ENCODE measurements at places on chromosomes 16 and 17. TPM values are rescaled to one million over a fixed set of nuclear protein-coding genes. Genes with fewer than 3 reads are reported as not detected.
A peak's percentile ranks its signal among the peaks of the same experiment; 100 is the strongest.

DNA sequence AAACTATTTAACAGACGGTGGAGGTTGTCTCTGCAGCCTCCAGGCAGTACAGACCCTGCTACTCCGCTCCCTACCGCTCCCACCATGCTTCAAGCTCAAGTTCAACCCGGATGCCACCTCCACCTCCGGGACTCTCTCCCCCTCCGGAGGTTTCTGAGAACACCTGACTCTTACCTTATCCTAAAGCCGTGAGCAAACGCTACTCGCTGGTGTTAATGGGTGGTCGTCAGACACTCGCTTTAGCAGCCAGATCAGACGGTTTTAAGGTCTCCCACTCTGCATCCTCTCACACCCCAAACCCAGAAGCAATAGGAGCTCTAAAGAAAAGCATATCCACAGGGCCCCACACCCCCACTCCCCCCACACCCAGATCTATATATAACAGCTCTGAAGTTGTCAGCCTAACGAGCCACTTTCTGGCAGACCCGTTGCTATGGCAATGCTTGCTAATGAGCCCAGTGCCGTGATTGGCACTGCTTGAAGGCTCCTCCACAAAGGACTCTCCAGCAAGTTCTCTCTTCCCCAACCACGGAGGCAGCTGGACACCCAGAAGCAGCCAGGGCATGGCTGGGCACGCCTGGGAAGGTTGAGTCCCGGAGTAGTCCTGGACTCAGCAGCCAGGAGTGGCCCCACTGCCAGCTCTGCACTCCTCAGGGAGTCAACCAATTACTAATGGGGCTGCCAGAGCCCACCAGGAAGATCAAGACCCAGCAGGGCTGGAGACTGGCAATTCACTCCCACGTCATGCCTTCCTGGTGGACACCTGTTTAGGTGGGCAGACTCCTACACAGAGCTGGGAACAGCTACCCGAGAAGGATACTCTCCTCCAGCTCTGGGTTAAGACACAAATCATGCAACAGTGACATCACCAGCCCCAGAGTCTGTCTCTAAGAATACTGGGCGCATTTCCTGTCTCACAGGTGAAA, 121.2 kb upstream of the RCVRN start:
- no peak for DNase-seq

- peak; percentile 86 for DNase-seq
Observed at GRCh38 chr17:55717898-55718735, 4.5 kb downstream of the TMEM100 start.

DNA sequence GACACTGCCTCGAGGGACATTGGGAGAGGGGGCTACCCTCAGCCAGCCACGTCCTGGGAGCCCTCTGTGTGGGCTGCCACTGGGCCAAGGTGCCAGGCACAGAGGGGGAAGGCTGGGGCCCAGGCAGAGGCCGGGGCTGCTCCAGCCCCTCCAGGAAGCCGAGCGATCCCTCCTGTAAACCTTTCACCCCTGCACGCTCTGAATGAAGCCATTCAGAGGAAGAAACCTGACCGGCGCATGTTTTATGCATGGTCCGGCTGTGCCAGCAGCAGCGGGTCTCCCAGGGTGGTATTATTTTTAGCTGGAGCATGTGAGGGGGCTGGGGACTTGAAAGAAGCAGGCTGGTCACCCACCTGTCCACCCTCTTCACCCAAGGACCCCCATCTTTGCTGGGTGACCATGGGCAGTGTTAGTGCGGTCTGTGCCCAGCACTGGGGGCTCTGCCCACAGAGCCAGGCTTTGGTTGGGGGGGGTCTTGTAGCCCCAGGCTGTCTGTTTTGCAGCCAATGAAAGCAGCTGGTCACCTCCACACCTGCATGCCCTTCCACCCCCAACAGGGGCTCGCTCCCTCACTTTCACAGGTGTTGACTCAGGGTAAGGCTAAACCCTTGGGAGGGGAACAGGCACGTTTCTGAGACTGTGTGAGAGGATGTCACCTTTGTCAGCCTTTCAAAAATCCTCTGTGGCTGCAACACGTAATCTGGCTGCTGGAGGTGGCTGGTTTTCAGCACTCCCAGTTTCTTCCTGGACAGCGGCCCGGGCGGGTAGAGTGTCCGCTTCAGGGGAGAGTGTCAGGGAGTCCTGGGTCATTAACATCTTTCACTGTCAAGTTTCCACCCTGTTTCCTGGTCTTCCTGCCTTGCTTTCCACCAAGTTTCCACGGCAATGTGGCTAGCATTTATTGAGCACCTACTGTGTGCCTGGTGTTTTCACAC, 77.1 kb upstream of the BRD7 start:
- no peak for DNase-seq

GRCh38 chr16:56771558-56772279, 41.8 kb downstream of the NUP93 start:
- no peak for DNase-seq

- DNase-seq: no peak
Observed at GRCh38 chr17:14904386-14904785, 360.7 kb downstream of the PMP22 start.

DNA sequence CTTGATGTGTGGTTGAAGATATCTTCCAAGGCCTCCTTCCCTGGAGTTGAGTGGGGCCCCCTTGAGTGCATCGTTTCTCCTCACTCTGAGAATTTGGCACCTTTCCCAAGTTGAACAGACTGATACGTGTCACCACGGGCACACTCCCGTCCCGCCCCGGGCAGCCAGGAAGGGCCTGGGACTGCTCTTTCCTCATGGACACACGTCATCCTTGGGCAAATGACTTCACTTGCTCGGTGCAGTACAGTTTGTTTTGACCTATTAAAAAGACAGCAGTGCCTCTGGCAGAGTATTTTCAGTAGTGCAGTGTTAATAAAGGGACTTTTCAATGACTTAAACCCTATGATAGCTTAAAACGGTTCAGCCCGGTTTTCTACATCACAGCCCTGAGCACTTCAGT, 59.9 kb downstream of the SEC14L1 start:
- no peak for DNase-seq

Gene MSLN
- total RNA-seq: 26.2 TPM

DNA sequence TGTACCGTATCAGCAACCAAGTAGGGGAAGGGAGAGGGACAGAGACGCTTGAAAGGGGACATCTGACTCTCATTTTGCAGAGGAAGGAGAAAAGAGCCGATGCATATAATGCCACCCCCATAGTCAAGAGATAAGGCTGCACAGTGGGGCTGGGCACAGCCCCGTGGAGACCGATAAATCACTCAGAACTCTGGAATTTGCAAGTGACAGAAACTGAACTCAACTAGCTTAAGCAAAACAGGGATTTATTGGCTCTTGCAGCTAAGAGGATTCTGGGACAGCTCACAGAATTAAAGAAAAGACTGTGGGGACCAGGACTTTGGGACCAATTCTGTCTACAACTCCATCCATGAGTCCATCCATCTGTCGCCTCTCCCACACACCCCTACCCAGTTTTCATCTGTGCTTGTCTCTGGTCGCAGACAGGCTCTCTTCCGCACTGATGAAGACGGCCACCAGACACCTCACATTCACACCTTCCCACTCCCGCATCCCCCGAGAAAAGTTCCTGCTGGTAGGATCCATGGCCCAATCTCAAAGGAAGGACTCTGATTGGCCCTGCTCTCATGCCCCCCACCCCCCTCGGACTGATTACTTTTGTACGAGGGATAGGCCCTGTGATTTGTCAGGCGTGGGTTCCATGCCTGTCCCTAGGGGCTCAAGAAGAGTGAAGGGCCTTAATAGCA, 105.9 kb upstream of the RPL38 start:
- peak; percentile 50 for DNase-seq

DNA sequence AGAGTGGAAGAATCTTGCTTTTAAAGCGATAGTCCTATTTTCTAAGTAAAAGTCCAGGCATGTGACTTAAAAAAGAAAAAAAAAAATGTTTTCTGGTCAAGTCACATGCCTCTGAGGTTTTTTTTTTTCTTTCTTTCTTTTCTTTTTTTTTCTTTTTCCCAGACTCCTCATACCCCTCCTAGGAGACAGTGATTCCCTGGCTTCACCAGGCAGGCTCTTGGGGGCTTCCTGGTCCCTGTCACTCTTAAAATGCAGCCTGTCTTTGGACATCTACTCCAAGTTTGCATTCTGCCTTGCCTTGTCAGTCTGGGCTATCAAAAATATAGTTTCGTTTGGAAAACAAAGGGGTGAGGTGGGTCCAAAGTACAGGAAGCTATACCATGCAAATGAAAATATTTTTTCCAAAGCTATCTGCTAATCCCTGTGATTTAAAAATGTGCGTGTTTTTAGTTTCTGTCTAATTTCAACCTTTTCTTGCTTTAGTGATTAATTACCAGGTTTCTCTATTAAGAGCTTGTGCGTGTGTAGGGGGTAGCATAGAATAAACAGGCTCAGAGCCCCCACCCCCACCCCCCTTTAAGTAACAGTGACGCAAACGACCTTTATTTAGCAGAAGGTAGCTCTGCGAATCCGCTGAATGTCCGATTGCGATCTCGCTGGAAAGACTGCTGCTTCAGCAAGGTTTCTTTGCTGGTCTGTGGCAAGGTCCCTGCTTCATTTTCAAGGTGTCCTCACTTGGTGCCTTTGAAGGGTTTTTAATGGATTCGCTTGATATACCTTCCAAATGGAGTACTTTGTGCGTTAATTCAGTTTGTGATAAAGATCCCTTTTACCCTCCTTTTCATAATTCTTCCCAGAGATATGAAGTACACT, 510.2 kb downstream of the WWOX start:
- DNase-seq: peak; percentile 44

Gene PNPO
- 7.5 TPM for total RNA-seq

GRCh38 chr17:59388069-59388556, 56.7 kb downstream of the YPEL2 start:
- DNase-seq: no peak

DNA sequence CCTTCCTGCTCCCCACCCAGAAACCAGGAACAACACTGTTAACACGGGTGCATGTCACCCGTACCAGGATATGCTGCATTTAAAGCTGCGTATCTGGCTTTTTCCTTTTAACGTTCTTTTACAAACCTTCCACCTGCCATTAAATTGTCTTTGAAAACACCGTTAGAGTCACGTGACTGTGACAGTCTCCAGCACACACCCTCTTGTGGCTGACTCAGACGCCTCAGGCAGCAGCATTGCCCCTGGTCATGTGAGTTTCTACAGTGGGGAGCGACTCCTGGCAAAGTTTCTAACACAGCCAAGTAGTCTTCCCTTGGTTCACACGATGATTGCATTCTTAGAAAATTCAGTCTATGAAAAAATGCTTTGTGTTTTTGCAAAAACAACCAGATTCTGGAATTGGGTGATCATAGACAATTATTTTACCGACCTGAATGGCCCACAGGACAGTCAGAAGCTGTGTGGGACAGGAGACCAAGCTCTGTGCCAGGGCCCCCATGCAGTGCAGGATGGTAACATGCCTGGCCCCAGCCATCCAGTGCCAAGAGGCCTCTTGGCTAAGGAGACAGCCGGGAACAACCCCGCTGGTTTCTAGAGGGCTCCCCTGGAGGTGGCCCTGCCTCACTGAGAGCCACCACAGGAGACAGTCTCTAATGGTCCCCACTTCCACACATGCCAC, 199.1 kb downstream of the KATNIP start:
- DNase-seq: peak; percentile 52

DNA sequence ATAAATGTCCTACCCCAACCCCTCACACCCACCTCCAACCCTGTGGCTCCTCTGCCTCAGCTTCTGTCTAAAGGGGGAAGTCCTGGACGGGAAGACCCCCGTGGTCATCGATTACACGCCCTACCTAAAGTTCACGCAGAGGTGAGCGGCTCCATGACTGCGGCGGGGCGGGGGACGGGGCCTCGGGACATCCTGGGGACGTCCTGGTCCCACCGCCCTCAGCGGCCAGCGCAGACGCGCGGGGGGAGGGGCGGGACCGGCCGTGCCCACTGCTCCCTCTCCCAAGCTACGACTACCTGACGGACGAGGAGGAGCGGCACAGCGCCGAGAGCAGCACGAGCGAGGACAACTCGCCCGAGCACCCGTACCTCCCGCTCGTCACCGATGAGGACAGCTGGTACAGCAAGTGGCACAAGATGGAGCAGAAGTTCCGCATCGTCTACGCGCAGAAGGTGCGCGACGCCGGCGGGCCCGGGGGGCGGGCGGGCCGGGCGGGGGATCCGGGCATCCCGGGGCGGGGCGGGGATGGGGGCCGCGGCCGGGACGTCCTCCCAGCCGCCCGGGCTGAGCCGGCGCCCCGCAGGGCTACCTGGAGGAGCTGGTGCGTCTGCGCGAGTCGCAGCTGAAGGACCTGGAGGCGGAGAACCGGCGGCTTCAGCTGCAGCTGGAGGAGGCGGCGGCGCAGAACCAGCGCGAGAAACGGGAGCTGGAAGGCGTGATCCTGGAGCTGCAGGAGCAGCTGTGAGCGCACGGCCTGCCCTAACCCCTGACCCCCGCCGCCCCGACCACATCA, 6.7 kb downstream of the RUNDC3A start:
- DNase-seq: no peak

Gene GLOD4
- 24.3 TPM for total RNA-seq

Gene XYLT1
- total RNA-seq: 61.2 TPM

- no peak for DNase-seq
Observed at GRCh38 chr16:12965274-12965804, 63.9 kb downstream of the SHISA9 start.

Gene PRSS53
- 10.4 TPM for total RNA-seq

DNA sequence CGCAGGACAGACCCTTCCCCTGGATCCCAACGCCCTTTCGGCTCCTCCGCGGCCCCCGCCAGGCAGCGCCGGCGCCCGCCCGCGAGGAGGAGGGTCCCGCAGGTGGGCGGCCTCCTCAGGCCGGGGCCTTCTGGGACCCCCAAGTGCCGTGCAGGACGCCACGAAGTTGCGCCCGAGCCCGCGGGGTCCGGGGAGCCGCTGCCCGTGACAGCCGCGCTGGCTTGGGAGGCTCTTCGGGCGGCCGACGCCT, 504 bp downstream of the ERN1 start:
- no peak for DNase-seq

- no peak for DNase-seq
Observed at GRCh38 chr16:1193143-1193824, 31.8 kb downstream of the TPSG1 start.

DNA sequence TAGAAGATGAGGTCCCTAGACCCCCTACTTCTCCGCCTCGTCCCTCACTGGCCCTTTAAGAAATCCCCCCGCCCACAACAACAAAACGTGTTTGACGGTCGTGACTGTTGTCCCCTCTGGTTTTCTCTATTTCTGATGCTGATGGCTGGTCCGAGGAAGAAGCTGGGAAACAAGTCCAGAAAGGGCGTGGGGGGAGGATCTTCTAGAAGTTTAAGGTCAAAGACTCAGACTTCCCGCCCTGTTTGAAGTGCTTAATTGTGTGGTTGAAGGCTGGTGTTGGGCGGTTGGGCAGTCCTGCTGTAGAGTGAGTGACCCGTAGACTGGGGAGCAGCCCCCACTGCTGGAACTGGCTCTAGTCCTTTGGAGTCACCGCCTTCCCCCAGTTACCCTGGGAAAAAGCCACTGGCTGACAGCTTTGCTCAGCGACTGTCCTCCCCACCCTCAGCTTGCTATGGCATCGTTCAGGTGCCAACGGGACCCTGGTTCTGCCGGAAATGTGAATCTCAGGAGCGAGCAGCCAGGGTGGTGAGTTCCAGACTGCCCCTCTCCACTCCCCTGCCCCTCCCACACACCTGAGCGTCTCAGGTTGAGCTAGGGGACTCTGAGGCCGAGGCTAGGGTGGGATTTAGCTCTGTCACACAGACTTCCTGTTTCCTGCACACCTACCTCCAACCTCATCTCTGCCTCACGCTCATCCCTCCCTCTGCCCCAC, 1.6 kb downstream of the MLLT6 start:
- peak; percentile 32 for DNase-seq
